Endodermal cell (in vitro differentiated cells): ENCODE measurements at places on chromosomes 16 and 17.

DNA sequence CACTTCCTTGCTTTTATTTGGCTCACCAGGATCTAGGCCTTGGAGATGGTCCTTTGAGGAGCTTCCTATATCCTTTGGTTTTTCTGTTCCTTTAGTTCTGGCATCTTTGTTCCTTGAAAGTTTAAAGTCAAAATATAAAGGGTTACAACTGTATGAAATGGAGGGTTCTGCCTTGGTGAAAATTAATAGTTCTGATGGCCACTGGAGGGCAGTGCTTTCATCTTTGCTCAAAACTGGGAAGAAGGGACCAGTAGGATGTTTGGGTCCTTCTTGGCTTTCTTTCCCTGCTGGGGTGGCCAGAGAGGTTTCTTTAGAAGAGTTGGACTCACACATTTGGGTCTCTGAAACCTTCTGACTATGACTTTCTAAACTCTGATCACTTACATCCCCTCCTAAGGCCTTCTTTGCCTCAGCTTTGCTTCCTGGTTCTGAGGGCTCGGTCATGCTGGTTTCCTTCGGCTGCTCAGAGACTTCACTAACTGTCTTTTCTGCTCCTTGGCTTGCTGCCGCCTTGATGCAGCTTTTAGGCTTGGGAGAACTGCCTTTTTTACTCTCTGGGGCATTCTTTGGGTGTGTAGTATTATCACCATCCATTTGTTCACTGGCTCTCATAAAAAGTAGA lies 10.9 kb upstream of the ITGA2B start:
- no peak for DNase-seq
- no peak overlapping the region for H3K27ac ChIP-seq
- peaks cover 90% of the 10 kb centered on the region for H3K36me3 ChIP-seq
- no peaks in the 10 kb centered on the region for H3K4me1 ChIP-seq
- H3K4me3 ChIP-seq: no peak overlapping the region
- no peaks in the 10 kb centered on the region for H3K27me3 ChIP-seq

- H3K4me3 ChIP-seq: no peak overlapping the region
- H3K27me3 ChIP-seq: no peaks in the 10 kb centered on the region
- H3K27ac ChIP-seq: no peak overlapping the region
- no peaks in the 10 kb centered on the region for H3K36me3 ChIP-seq
Measured at GRCh38 chr17:7423679-7424078, 1.7 kb upstream of the SPEM2 start.

DNA sequence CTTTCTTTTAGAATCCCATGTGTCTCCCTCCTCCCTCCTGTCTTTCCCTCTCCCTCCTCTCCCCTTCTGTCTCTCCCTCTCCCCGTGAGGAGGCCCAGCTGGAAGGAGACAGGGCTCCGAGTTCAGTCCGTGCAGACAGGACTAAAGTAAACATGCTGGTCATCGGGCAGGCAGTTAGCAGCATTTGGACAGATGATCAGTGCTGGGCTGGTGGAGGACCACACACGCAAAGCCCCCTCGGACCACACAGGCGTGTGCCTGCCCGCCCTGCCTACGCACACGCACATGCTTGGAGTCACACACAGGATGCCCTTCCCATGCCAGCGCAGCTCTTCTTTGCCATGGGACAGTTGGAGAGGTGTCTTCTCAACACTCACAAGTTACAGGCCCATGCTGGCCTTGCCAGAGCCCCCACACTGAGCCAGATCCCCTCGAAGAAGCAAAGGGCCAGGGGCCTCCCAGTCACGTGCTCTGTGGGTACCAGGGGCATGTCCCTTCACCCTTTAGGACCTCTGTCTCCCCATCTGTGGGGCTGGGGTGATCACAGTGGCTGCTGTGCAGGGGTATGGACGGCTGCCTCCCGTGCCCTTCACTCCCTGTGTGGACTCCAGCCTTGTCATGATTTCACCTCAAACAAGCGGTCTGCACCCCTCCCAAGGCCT lies 215.7 kb upstream of the FOXF1 start:
- DNase-seq: no peak
- H3K27ac ChIP-seq: no peak overlapping the region
- H3K4me3 ChIP-seq: no peak overlapping the region
- H3K36me3 ChIP-seq: no peaks in the 10 kb centered on the region
- H3K4me1 ChIP-seq: peaks cover 14% of the 10 kb centered on the region
- peaks cover 97% of the 10 kb centered on the region for H3K27me3 ChIP-seq

DNA sequence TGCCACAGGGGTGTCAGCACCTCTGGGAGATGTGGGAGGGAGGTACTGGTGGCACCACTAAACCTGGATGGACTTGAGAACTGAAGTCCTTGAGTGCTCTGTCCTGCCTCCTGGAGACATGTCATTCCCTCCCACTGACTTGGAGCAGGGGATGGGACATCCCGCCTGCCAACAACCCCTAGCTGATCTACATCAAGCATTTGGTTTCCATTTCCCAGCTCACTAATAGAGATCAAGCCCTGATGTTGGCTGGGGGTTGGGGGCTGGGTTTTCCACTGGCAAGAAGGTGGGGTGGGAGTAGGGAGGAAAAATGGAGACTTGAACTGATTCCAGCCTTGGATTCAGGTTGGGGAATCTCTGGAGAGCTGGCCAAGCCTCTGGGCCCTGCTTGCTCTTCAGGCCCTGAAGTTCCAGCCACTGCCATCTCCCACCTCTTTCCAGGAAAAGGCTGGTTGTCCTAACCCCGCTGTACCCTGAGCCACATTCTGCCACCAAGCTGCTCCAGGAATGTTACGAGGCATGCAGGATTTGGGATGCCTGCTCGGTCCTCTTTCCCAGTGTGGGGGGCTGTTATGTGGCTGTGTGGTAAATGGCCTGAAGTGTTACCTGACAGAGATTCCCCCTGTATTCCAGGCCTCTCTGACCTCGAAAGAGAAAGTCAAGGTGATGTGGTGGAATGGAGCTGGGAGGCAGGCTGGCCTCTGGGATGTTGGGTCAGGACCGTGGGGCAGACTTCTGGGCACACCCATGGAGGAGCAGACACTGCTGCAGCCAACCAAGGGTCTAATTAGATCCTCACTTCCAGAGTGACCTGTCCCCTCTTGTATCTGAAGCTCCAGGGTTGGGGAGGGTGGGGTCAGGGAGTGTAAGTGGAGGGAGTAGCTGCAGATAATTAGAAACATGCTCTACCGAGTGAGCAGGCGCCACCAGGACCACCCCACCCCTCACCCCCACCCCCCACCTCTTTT lies 16.7 kb downstream of the IGFBP4 start:
- H3K27ac ChIP-seq: no peak overlapping the region
- H3K27me3 ChIP-seq: no peaks in the 10 kb centered on the region
- no peak for DNase-seq
- no peak overlapping the region for H3K4me3 ChIP-seq
- H3K36me3 ChIP-seq: no peaks in the 10 kb centered on the region

DNA sequence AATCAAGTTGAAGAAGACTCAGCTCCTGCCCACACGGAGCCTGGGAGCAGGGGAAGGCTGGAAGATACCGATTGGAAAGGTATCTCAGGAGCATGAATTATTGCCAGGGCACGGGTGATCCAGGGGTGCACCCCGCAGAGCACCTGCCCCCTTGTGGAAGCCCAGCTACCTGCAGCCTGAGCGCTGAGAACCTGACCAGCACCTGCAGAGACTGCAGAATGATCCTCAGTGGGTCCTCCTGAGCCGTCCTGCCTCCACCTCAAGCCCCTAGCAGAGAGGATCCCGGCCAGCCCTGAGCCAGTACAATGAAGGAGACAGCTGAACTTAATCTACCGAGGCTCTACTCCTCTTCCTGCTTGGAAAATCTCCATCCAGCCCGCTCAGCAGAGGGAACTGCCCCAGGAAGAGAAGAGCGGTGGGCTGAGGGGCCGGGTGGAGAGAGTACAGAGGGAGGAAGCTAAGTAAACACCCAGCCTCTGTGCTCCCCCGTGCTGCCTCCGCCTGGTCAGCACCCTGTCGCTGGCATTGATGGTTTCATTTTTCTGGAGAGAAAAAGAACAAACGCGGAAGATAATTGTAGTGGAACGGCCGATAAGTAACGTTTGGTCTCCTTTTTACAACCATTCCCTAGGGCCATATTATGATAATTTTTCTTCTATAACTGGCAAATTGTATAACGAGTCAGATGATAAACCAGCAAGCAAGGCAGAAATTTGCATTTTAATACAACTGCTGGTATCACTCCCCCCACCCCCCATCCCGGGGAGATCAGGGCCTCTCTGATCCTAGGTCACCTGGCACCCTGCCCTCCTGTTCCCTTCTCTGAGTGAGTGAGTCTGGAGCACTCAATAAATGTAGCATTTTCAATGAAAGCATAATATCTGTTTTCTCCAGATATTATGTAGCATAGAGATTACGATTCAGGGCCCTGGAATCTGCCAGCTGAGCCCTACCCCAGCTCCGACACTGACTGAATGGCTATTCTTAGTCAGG lies 204.5 kb upstream of the RPL38 start:
- H3K27ac ChIP-seq: no peak overlapping the region
- no peaks in the 10 kb centered on the region for H3K36me3 ChIP-seq
- H3K4me1 ChIP-seq: no peaks in the 10 kb centered on the region
- H3K27me3 ChIP-seq: no peaks in the 10 kb centered on the region
- H3K4me3 ChIP-seq: no peak overlapping the region

- no peak overlapping the region for H3K27ac ChIP-seq
- DNase-seq: peak; percentile 29
- no peaks in the 10 kb centered on the region for H3K4me1 ChIP-seq
- H3K36me3 ChIP-seq: peaks cover 53% of the 10 kb centered on the region
- H3K4me3 ChIP-seq: no peak overlapping the region
Measured at GRCh38 chr17:49404361-49404760, 10.3 kb downstream of the PHB1 start.

GRCh38 chr17:41171886-41172285 lies 3.9 kb upstream of the KRTAP4-3 start:
- no peaks in the 10 kb centered on the region for H3K36me3 ChIP-seq
- H3K27ac ChIP-seq: no peak overlapping the region
- no peak overlapping the region for H3K4me3 ChIP-seq
- DNase-seq: no peak
- H3K4me1 ChIP-seq: no peaks in the 10 kb centered on the region

- H3K4me3 ChIP-seq: no peak overlapping the region
- peaks cover 46% of the 10 kb centered on the region for H3K36me3 ChIP-seq
- no peaks in the 10 kb centered on the region for H3K27me3 ChIP-seq
- no peaks in the 10 kb centered on the region for H3K4me1 ChIP-seq
Measured at GRCh38 chr17:59600169-59600568, 19.5 kb upstream of the CLTC start.

DNA sequence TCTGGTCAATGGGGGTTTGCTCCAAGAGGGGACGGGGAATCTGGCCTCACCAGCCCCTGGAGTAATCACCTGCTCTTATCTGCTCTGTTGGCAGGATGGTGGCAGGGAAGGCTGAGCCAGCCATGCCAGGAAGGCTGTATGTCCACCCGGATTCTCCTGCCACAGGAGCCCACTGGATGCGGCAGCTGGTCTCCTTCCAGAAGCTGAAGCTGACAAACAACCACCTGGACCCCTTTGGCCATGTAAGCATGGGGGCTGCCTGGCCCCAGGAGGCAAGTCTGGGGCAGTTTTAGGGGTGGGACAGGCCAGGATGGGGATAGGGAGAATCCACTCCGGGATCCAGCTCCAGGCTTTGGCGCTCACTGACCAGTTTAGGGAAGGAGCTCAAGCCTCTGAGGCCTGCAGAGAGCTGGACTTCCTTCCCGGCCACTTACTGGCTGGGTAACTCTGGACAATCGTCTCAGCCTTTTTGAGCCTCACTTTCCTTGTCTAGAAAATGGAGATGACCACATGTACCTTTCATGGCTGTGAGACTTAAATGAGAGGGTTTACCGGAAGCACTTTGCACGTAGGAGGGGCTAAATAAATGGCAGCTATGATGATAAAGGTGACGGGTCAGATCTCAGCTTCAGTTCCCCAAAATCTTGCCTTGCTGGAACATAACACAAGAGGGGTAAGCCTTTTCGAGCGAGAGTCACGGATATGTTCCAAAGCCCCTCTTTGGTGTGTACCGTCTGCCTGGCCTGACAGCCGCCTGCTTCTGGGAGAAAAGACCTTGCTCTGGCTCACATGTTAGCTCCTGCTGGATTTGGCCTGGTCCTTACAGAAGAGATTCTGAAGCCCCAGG lies 15.4 kb downstream of the TBX4 start:
- H3K27me3 ChIP-seq: peaks cover 65% of the 10 kb centered on the region
- peaks cover 4% of the 10 kb centered on the region for H3K4me1 ChIP-seq
- H3K36me3 ChIP-seq: no peaks in the 10 kb centered on the region
- peak; percentile 96 for DNase-seq
- H3K4me3 ChIP-seq: no peak overlapping the region

GRCh38 chr16:60241671-60242070 lies 1507.6 kb upstream of the GOT2 start:
- no peaks in the 10 kb centered on the region for H3K4me1 ChIP-seq
- DNase-seq: no peak
- no peak overlapping the region for H3K4me3 ChIP-seq
- no peaks in the 10 kb centered on the region for H3K27me3 ChIP-seq
- H3K27ac ChIP-seq: no peak overlapping the region

DNA sequence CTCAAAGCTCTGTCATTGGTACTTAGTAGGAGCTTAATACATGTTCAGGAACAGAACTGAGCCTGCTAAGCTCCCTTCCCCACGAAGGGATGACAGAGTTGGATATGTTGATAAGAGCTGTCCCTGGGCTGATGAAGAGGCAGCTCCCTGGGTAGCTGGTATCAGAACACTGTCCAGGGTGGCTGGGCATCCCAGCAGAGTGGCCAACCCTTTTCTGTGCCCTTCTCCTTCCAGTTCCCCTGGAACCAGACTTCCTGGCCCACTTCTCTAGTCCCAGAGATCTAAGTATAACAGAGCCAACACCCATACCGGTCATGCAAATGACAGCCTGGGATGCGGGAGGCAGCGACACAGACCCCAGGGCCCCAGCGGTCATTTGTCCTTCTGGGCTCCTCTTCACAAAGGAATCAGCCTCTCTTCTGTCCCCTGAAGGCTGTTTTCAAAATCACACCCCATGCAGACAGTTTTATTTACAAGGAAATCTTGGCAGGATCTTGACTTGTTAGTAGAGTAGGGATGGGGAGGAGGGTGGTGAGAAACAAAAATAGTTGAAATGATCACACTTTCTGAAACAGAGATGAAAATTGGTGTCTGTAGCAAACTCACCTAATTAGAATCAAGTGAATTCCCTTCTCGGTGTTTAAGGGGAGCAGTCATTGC lies 1.4 kb upstream of the RHBDL3 start:
- H3K27me3 ChIP-seq: peaks cover 77% of the 10 kb centered on the region
- peaks cover 6% of the 10 kb centered on the region for H3K4me1 ChIP-seq
- DNase-seq: peak; percentile 85

DNA sequence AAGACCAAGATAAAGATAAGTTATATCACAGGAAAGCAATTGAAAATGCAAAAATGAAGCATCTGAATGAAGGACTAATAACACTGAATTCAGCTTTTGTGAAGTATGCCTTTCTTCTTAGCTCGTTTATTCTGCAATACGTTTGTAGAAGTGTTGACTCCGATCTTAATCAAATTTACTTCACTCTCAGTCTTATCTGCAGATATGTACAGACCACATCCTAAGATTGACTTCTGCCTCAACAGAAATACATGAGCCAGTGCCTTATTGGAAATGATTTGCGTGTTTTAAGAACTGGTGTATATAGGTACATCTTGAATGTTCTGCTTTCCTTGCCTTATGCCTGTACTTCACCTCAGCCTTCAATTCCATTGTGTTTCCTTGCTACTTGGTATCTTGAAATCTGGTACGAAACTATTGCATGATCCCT lies 1.3 kb downstream of the ATF7IP2 start:
- H3K27ac ChIP-seq: no peak overlapping the region
- H3K27me3 ChIP-seq: no peaks in the 10 kb centered on the region
- no peak for DNase-seq
- peak overlapping the region; percentile 97 for H3K4me3 ChIP-seq
- H3K4me1 ChIP-seq: no peaks in the 10 kb centered on the region
